ENCODE measurements at places on chromosomes 5 and 9.
A peak's percentile ranks its signal among the peaks of the same experiment; 100 is the strongest.

- no peak for DNase-seq
Measured at GRCh38 chr9:121273064-121273775, 5.3 kb downstream of the GSN start.

- DNase-seq, result no peak
Measured at GRCh38 chr5:112581811-112582320, 155.8 kb upstream of the APC start.

- DNase-seq, result no peak
Measured at GRCh38 chr5:110623874-110624273, 102.6 kb downstream of the TMEM232 start.

- no peak for DNase-seq
Measured at GRCh38 chr9:131959056-131959455, 120.6 kb downstream of the MED27 start.

DNA sequence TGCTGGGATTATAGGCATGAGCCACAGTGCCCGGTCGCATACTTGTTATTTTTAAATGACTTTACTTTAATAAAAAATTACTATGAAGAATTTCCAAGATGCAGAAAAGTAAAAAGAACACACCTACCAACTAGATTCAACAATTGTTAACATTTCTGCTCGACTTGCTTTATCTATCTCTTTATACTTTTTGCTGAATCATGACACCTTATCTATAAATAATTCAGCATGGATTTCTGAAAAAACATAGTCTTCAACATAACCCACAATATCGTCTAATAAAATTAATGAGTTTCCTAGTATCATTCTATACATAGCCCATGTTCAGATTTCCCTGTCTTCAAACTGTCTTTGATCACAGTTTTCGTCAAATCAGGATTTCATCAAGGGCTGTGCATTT lies 25.9 kb downstream of the HMCN2 start:
- DNase-seq, result no peak

DNA sequence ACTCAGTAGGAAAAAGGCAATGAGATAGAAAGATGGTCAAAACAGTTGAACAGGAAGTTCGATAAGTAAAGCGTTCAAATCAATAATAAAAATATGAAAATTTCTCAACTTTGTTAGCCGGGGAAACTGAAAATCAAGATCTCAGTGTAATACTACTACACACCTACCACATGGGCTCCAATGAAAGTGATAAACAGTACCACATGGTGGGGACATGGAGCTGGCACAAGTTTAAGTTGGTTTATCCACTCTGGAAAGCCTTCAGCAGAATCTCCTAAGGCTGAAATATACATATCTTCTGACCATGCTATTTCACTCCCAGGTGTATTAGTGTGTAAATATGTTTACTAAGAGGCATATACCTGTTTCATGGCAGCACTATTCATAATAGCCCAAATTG lies 126.8 kb downstream of the NXNL2 start:
- DNase-seq, result no peak

DNA sequence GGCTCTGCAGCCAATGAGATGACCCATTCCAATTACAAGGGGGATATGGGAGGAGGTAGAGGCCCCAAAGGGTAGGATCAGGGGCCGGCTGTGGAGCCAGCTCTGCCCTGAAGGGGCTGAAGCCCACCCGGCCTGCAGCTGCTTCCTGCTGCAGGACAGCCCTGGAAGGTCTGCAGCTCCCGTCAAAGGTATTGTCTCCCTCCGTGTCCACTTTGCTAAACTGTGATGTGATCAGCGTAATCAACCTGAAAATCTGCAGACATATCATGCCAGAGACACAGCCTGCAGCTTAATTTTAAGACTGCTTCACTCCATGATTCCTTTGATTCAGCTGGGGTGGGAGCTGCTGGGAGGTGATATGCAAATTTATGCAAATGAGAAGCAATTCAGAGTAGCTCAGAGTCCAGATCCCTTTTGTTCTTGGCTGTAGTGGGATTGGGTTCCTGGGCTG lies 90.7 kb downstream of the GADD45G start:
- no peak for DNase-seq

- DNase-seq, result no peak
Measured at GRCh38 chr5:163696579-163696887, 191.1 kb downstream of the MAT2B start.

- no peak for DNase-seq
Measured at GRCh38 chr9:122071715-122072114, 21.4 kb downstream of the TTLL11 start.

GRCh38 chr5:164561933-164562872 lies 1056.8 kb downstream of the MAT2B start:
- DNase-seq, result no peak

GRCh38 chr9:135045928-135046738 lies 41.3 kb upstream of the OLFM1 start:
- no peak for DNase-seq

DNA sequence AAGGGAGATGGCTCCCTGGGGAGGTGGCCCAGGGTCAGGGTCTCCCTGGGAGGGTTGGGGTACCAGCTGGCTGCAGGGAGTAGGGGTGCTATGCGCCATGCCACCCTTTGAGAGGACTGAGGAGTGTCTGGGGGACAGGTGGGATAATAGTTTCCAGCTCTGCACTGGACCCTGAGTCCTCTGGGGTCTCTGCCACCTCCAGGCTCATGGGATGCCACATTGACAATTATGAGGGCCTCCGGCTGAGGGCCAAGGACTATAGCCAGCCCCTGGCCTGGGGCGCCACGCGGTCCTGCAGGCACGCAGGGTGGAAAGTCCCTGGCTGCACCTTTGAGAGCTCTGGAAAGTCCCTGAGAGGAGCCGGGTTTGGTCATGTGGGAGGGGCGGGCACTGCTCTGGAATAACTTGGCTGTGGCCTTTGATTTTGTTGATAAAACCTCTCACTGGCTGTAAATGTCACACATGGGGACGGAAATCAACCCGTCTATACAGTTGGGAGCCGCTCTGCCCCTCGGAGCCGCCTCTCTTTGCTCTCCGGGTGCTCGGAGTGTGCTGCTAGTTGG lies 16.0 kb downstream of the TRAF2 start:
- DNase-seq, result no peak

- no peak for DNase-seq
Measured at GRCh38 chr5:151202381-151203139, 21.3 kb downstream of the CCDC69 start.

GRCh38 chr5:82620957-82621600 lies 342.9 kb upstream of the RPS23 start:
- no peak for DNase-seq

- no peak for DNase-seq
Measured at GRCh38 chr5:138467711-138468132, 2.4 kb downstream of the EGR1 start.

DNA sequence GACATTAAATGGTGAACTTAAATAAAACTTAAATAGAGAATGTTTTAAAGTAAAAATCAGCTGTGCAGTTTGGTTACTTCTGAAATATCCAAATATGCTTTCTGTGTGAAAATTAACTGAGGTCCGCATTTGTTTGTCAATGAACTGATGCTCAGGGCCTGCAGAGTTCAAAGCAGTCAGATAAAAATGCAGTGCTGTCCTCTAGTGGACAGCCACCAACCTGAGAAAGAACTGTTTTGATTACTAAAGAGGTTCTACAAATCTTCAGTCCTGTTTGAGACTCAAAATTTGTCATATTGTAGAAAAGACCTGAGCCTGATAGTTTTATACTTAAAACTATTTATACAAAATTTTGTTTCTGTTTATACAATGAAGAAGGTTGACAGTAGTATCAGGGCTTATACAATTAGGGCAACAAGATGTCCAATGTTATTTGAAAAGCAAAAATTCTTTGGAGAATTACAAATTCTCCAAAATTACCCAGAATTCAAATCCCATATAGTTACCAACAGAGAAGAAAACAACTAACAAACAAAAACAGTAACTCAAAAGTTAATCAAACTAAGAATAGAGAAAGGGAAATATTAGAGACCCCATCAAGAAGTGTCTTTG lies 232.3 kb upstream of the TBCA start:
- DNase-seq, result peak; percentile 32

DNA sequence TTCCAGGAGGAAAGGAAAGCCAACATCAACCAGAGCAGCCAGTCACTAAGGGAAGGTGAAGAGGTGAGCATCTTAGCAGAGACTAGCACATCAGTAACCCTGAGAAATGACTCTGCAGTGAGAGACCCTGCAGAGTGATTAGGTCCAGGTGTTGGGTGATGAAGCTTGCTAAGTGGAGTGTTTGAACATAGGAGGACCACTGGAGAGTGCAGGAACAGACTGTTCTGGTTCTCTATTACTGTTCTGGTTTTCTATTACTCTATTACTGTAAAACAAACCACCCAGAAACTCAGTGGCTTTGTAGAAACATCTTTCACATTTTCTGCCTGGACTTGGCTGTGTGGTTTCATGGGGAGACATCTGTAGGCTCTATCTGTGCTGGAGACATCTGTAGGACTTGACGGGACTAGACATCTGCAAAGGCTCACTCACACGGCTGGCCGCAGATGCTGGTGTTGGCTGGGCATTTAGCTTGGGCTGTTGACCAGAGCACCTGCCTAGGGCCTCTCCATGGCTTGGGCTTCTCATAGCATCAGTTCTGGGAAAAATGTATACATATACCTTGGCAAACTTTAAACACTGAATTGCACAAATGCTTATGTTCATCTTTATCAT lies 33.4 kb upstream of the SPATA31E1 start:
- DNase-seq, result no peak

DNA sequence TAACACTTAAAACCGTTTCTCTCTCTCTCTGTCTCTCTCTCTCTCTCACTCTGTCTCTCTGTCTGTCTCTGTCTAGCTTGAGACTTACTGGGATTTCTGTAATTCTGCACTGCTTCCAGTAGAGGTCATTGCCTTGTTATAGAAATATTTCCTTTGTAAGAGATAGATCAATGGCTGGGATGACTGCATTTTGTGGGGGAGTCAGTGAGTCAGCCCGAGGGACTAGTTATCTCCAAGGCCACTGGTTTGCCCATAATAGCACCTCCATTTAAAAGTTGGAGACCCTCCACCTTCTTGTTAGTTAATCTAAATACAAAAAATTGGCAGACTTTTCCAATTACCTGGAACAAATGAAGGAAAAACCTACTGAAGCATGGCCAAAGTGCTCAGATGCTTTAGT lies 547.2 kb downstream of the LRRC70 start:
- no peak for DNase-seq

DNA sequence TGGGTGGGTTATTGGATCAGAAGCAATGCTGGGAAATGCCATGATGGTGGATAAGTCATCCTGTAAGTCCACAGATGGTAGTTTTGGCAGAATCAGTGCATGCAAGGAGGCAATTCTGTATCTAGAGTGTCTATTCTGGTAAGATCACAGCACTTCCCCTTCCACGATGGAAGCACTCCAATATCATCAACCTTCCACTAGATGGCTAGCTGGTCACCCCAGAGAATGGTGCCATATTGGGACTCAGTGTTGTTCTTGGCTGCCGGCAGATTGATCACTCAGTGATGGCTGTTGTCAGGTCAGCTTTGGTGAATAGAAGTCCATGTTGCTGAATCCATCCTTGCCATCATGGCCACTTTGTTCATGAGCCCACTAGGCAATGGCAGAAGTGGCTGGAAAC lies 553.5 kb downstream of the CSNK1G3 start:
- DNase-seq, result no peak

GRCh38 chr5:153617190-153617589 lies 126.7 kb downstream of the GRIA1 start:
- no peak for DNase-seq

- DNase-seq, result no peak
Measured at GRCh38 chr9:13383216-13383615, 103.7 kb upstream of the MPDZ start.

DNA sequence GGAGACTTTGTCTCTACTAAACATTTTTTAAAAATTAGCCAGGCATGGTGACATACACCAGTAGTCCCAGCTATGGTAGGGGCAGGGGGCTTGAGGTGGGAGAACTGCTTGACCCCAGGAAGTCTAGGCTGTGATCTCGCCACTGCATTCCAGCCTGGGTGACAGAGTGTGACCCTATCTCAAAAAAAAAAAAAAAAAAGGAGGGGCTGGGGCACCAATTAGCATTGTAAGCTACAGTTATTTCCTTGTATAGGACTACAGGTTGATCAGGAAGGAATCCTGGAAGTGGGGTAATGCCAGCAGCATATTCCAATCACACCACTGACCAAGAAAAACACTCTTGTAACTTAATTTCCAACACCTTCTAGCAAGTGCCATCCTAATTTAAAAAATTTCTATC lies 32.1 kb downstream of the PWWP2A start:
- no peak for DNase-seq

DNA sequence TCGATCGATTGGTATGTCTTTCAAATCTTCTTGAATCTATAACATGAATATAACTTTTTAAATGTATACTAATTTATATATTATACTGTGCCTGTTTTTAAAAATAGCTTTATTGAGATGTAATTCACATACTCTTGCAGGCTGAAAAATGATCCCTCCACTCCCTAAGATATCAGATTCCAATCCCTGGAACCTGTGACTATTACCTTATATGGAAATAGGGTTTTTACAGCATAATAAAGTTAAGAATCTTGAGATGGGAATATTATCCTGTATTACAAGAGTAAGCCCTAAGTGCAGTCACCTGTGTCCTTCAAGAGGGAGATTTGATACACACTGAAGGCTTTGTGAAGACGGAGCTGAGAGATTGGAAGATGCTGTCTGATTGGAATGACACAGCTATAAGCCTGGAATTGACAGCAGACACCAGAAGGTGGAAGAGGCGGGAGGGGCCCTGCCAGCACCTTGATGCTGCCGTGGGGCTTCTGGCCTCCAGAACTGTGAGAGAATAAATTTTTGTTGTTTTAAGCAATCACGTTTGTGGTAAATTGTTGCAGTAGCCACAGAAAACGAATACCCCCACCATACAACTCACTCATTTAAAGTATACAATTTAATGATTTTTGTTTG lies 161.3 kb downstream of the RMI1 start:
- peak; percentile 62 for DNase-seq

GRCh38 chr9:6811436-6811835 lies 53.7 kb downstream of the KDM4C start:
- no peak for DNase-seq

DNA sequence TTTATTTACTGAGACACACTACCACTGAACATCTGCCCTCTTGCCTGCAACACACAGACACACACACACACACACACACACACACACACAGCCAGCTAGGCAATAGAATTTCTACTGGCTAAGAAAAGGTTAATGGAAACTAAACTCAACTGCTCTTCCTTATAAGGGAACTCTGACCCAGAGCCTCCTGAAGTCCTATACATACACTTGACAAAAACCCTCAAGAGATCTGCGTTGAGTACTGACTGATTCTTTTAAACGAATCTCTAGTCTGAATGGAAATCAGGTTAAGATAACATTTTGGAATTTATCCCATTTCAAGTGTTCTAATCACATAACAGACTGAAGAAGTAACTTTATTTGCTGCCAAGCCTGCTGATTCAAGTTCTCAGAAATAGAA lies 25.9 kb upstream of the TRPM3 start:
- no peak for DNase-seq

DNA sequence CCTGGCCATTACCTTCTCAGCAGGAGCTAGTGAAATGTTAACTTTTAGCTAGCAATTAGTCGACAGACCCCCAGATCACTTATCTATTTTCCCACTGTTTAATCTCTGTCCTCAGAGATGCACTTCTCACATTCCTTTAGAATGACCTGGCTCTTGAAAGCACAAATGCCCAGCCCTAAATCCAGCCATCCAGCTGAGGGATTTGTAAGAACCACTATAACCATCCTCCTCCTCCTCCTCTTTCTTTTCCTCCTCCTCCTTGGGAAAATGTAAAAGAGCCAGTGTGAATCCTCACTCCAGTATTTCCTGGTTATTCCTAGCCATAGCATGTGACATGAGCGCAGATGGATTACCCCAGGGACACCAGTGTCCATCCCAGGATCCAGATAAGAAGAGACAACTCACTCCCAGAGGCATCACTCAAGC lies 124.3 kb downstream of the ENC1 start:
- DNase-seq, result no peak
